ENCODE measurements at places on chromosomes 4 and X. TPM values are rescaled to one million over a fixed set of nuclear protein-coding genes. Genes with fewer than 3 reads are reported as not detected.

The NUDT11 gene
- total RNA-seq = 7.3 TPM

The TRAM1L1 gene
- 0.50 TPM for total RNA-seq

The CT47B1 gene
- total RNA-seq = not detected

The OTC gene
- total RNA-seq = not detected

The TMEM47 gene
- 115 TPM for total RNA-seq

The NOP14 gene
- 22.9 TPM for total RNA-seq

The AFF2 gene
- 0.40 TPM for total RNA-seq

The FAM47A gene
- total RNA-seq = not detected

The F11 gene
- not detected for total RNA-seq

The MND1 gene
- total RNA-seq = 6.9 TPM

The DRD5 gene
- not detected for total RNA-seq

The ANXA3 gene
- 5.0 TPM for total RNA-seq

The PLK4 gene
- total RNA-seq = 7.0 TPM

The L1CAM gene
- 0.13 TPM for total RNA-seq

The PTPN13 gene
- 44.8 TPM for total RNA-seq

The UPF3B gene
- total RNA-seq = 2.0 TPM

The ZNF280C gene
- 1.7 TPM for total RNA-seq

The RHOXF2 gene
- total RNA-seq = not detected

The KLF8 gene
- total RNA-seq = 3.2 TPM

The MAB21L2 gene
- total RNA-seq = 3.5 TPM

The LRAT gene
- total RNA-seq = not detected

The GPR143 gene
- total RNA-seq = not detected

The BCOR gene
- total RNA-seq = 10.6 TPM

The EMCN gene
- total RNA-seq = 7.6 TPM

The FGB gene
- total RNA-seq = not detected

The ACE2 gene
- total RNA-seq = 0.12 TPM

The FAM156B gene
- total RNA-seq = 18.1 TPM

The USP26 gene
- total RNA-seq = not detected

The ATXN3L gene
- not detected for total RNA-seq

The CLNK gene
- not detected for total RNA-seq

The ZNF711 gene
- 0.13 TPM for total RNA-seq

The SLC9B2 gene
- total RNA-seq = 20.6 TPM

The FAM200B gene
- 25.1 TPM for total RNA-seq

The SSX1 gene
- total RNA-seq = not detected

The MID1 gene
- 10.7 TPM for total RNA-seq

The SULT1B1 gene
- total RNA-seq = 3.0 TPM

The TMEM154 gene
- total RNA-seq = 0.26 TPM
